Foreskin keratinocyte (primary cell): ENCODE measurements at places on chromosomes 3 and 15. TPM values are rescaled to one million over a fixed set of nuclear protein-coding genes. Genes with fewer than 3 reads are reported as not detected.

The THRB gene
- 3.1 and 3.9 TPM in 2 replicates for total RNA-seq

The P2RY12 gene
- not detected in 2 replicates for total RNA-seq

The RYR3 gene
- total RNA-seq: under 0.01 TPM in 2 replicates

The RBP2 gene
- total RNA-seq: not detected in 2 replicates

The CD200 gene
- total RNA-seq: 0.11 and 0.14 TPM in 2 replicates

The EXD1 gene
- 0.07 TPM in 1 of 2 replicates, not detected in the other for total RNA-seq

The MNS1 gene
- total RNA-seq: 1.7 and 2.3 TPM in 2 replicates

The CD276 gene
- 107 and 126 TPM in 2 replicates for total RNA-seq

The PDZRN3 gene
- 0.24 and 0.25 TPM in 2 replicates for total RNA-seq

The PARP16 gene
- total RNA-seq: 3.6 and 4.4 TPM in 2 replicates

The LRTM1 gene
- total RNA-seq: not detected in 2 replicates

The TEX55 gene
- not detected in 2 replicates for total RNA-seq

The IL5RA gene
- not detected in 2 replicates for total RNA-seq

The SERPINI2 gene
- total RNA-seq: not detected in 2 replicates

The AP3B2 gene
- 0.31 and 0.63 TPM in 2 replicates for total RNA-seq

The CHRNA3 gene
- not detected in 2 replicates for total RNA-seq

The SCAPER gene
- total RNA-seq: 5.4 and 6.7 TPM in 2 replicates

The CD86 gene
- 0.49 and 0.92 TPM in 2 replicates for total RNA-seq

The MEGF11 gene
- total RNA-seq: not detected in 2 replicates

The GXYLT2 gene
- total RNA-seq: 1.8 and 2.6 TPM in 2 replicates

The ISLR gene
- not detected in 2 replicates for total RNA-seq

The CYP8B1 gene
- not detected in 2 replicates for total RNA-seq

The DNAJA4 gene
- 8.8 and 10.6 TPM in 2 replicates for total RNA-seq

The PRKCD gene
- total RNA-seq: 10.1 and 12.4 TPM in 2 replicates

The CTSH gene
- 5.9 and 9.1 TPM in 2 replicates for total RNA-seq

The C3orf20 gene
- not detected in 2 replicates for total RNA-seq

The LRIG1 gene
- total RNA-seq: 7.9 and 15.2 TPM in 2 replicates

The SEMA6D gene
- 0.74 and 1.2 TPM in 2 replicates for total RNA-seq

The PATL2 gene
- total RNA-seq: 0.21 and 0.37 TPM in 2 replicates

The SKOR1 gene
- total RNA-seq: not detected in 2 replicates

The VGLL4 gene
- total RNA-seq: 28.3 and 30.2 TPM in 2 replicates

The ADAMTS17 gene
- total RNA-seq: 0.14 and 0.39 TPM in 2 replicates

The FBXO40 gene
- not detected in 2 replicates for total RNA-seq

The CCR1 gene
- not detected in 2 replicates for total RNA-seq

The LRRIQ4 gene
- 0.04 TPM in 1 of 2 replicates, not detected in the other for total RNA-seq

The CA12 gene
- 21.6 and 32.3 TPM in 2 replicates for total RNA-seq

The KNG1 gene
- not detected in 2 replicates for total RNA-seq

The GATA2 gene
- not detected in 2 replicates for total RNA-seq

The EPHA3 gene
- total RNA-seq: 0.04 TPM in 1 of 2 replicates, not detected in the other

The TLR9 gene
- total RNA-seq: not detected in 2 replicates

The GREM1 gene
- total RNA-seq: 0.04 and 0.10 TPM in 2 replicates

The CNTN4 gene
- not detected in 2 replicates for total RNA-seq

The FAM3D gene
- not detected in 2 replicates for total RNA-seq

The PIGBOS1 gene
- 8.7 TPM in 2 replicates for total RNA-seq

The CGNL1 gene
- 0.35 and 0.54 TPM in 2 replicates for total RNA-seq

The ZNF502 gene
- total RNA-seq: 3.7 and 3.9 TPM in 2 replicates

The KLHDC8B gene
- total RNA-seq: 11.7 and 14.9 TPM in 2 replicates

The GSK3B gene
- 92.4 and 96.0 TPM in 2 replicates for total RNA-seq

The IVD gene
- total RNA-seq: 14.3 and 24.5 TPM in 2 replicates

The IGF2BP2 gene
- total RNA-seq: 149 and 165 TPM in 2 replicates

The MESP2 gene
- total RNA-seq: 0.88 and 1.3 TPM in 2 replicates

The EFCC1 gene
- not detected in 2 replicates for total RNA-seq

The ITGA11 gene
- total RNA-seq: not detected in 2 replicates

The HDDC3 gene
- total RNA-seq: 15.7 and 16.1 TPM in 2 replicates

The UROC1 gene
- total RNA-seq: not detected in 2 replicates

The PSTPIP1 gene
- total RNA-seq: 6.6 and 7.1 TPM in 2 replicates

The LRCH3 gene
- total RNA-seq: 35.1 and 38.2 TPM in 2 replicates

The ZNF80 gene
- not detected in 2 replicates for total RNA-seq

The ABI3BP gene
- 2.0 and 2.7 TPM in 2 replicates for total RNA-seq
